ENCODE measurements at places on chromosomes 1 and 21.

GRCh38 chr1:213083112-213083445 lies 32.0 kb downstream of the RPS6KC1 start:
- no peak for DNase-seq

- DNase-seq, result no peak
Observed at GRCh38 chr1:55337801-55338447, 122.8 kb upstream of the USP24 start.

DNA sequence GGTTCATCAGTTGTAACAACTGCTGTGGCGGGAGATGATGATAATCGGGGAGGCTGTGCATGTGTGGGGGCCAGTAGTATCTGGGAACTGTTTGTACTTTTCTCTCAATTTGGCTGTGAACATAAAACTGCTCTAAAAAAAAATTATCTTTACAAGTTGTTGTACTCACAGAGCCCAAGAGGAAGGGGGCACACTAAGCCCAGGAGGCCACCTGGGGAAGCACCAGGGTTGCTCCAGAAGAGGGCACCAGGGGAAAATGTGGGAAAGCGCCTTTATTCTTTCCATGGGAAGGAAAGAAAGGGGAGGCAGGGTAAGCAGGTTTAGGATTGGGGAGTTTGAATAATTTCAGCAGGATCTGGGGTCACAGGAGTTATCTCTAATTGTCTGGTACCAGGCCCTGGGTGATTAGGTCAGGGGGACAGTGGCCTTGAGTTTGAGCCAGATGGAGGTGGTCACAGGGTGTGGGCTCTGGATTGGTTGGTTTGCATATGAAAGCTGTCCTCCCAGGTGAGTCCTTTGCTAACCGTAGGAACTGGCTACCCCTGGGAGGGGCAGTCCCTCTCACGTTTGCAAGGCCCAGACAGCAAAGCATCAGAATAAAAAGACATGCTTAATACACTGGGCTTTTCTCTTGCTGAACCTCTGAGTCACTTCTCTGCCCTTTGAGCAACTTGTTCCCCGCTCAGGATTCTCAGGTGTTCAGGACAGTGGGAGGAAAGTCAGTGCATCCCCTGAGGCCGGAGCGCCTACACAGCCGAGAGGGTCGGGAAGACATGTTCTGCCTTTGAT lies 11.2 kb downstream of the MYOC start:
- DNase-seq, result no peak

DNA sequence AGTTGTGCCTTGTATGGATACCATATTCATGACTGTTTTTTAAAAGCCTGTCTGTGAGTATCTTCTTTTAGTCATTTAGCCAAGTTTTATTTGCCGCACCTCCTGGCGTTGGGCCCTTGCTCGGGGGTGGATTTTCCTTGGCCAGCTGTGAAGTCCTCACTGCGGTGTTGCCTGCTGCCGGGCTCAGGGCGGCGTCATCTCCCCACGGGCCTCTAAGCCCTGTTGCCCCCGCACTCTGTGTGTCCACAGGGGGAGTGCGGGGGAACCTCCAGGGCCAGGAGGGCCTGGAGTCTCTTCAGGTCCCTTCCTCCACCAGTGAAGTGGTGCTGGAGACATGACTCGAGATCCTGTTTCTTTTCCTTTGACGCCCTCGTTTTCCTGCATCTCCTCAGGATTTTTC lies 65.8 kb upstream of the DIP2A start:
- no peak for DNase-seq

DNA sequence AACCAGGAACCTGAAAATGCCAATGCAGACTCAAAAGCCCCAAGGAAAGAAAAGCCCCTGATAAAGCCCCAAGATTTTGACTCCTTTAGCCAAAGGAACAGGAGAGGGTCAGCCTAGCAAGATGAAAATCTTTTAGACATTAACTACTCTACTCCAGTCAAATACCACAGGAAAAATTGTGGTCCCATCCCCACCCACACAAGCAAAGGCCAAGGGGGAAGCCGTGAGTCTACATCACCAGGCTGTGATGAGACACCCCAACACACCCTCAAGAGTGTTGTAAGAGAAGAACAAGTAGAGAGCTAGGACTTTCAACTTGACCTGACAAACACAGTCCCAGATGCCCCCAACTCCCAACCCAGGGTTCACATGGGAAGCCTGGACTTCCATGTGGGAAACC lies 192.8 kb upstream of the NR5A2 start:
- DNase-seq, result no peak

DNA sequence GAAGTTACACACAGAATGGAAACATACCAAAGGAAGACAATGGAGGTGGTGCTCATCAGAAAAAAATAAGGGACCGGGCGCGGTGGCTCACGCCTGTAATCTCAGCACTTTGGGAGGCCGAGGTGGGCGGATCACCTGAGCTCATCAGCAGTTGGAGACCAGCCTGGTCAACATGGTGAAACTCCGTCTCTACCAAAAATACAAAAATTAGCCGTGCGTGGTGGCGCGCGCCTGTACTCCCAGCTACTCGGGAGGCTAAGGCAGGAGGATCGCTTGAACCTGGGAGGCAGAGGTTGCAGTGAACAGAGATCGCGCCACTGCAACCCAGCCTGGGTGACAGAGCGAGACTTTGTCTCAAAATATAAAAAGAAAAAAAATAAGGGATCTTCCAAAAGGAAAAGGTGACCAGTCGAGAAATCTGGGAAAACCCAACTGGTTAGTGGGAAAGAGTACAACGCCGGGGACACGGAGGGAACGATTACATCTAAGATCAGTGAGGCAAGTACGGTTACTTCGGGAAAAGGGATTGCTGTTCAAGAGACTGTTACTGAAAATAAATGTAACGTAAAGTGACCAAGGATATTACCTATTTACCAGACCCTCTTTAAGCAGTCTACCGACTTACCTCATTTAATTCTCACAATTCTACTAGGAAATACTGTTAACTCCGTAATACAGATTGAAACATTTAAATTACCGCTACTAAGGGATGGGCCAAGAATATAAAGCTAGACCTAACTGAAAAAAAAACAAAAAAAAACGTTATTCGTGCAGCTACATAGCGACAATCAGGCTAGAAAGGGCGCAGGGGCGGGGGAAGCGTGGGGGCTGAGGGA lies 822 bp downstream of the CCT3 start:
- DNase-seq, result peak; percentile 8

DNA sequence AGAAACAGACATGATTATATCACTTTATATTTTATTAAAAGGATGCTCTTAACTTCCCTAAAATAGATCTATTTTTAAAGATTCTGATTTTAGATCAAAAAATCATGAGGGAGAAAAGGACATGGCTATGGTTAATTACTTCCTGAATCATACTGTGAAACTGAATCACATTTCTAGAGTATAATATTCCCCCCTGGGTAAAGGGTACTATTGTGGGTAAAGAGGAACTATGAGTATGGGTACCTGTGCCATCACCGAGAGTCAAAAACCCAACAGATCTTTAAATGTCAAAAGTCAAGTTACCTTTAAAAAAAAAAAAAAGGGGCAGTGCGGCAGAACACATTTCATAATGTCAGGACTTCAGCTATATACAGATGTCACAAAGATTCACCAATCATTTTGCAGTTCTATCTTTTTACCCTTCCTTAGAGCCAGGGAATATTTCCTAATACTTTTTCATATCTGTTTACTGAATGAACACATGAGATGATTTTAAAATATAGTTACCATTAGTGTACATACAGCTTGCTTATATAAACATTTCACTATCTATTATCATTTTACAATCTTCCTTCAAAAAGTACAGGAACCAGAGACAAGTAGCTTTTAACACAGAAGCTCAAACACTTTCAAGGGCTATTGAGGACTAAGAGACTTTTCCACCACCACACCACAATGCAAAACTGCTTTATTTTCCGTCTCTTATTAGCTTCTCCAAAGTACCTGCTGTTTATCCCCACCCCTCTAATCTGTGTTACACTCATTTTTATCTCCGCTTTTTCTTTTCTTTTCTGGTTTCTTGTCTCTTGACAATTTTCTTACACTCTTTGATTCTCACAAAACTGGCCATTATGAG lies 45.0 kb downstream of the EVI5 start:
- no peak for DNase-seq

GRCh38 chr1:222187566-222188332 lies 360.2 kb downstream of the HHIPL2 start:
- DNase-seq, result no peak

Measured in stimulated activated CD4-positive, alpha-beta T cell treated with anti-CD3 and anti-CD28 coated beads, Interleukin-1b, Interleukin-23, amount 100 ng/mL, for 48 hours (primary cell).